Putamen (tissue), 1 donor: ENCODE measurements at places on chromosomes 7 and 10.

- no peak for DNase-seq
These were observed 249.0 kb upstream of the AUTS2 start for GRCh38 chr7:69349291-69349690.

DNA sequence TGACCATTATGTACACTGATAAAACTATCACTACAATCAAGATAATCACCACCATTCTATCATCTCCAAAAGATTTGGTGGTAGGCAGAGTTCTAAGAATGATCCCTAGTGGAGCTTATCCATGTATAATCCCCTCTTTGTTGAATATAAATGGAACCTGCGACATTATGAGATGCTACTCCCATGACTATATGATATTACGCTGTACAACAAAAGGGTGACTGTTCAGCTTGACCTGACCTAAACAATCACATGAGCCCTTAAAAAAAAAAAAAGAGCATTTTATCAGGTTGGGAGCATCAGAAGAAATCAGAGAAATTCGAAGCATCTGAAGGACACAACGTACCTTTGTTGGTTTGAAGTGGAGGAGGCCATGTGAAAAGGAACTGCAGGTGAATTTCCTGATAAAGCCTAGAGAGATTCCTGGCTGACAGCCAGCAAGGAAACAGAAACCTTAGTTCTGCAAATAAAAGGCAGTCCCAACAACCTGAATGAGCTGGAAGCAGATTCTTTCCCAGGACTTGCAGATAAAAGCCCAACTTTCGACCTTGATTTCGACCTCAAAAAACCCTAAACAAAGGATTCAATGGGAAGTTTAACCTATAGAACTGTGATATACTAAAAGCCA lies 270.7 kb downstream of the ADRA2A start:
- no peak for DNase-seq

DNA sequence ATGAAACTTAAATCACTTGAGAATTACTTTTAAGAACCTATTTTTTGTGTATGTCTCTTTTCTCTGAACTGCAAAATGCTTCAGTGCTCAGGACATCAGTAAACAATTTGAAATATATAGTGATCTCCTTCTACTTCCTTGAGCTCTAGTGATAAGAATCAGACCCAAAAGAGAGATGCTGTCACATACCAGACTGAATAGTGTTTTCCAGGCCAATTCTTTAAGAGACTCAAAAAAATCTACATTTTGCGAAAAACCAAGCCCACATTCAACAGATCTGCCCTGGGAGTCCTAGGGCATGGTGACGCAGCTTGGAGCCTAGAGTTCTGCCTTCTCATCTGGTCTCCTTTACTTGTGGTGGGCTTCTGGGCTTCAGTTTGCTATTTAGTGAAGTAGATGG lies 72.1 kb upstream of the SLC13A1 start:
- no peak for DNase-seq

DNA sequence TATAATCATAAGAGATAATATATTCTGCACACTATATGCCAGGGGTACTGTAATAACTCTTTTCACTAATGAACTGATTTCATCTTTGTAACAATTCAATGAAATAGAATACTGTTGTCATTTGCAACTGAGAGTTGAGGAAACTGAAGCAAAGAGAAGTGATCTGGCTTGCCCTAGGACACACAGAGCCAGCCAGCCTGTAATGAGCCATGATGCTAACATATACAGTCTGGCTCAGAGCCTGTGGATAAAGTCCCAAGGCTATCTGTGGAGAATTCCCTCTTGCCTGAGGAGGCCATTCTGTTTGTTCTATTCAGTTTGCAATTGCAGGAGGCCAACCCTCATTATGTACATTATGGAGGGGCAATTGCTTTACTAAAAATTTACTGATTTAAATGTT lies 241.3 kb downstream of the CXCL12 start:
- DNase-seq = no peak

DNA sequence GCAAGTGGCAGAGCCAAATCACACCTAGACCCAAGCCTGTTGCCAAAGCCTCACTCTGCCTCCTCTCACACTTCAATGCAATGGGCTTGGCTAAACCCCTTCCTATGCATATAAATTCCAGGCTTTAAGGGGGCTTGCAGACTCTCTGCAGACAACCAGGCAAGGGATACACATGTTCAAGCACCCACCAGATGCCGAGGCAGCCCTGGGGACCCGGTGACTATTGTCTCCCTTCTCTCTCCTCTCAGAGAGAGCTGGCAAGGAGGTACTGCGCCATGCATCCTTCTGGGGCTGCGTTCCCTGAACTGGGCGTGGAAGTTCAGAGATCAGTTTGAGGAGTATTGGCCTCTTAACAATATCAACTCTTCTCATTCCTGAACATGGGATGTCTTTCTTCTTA lies 131.2 kb downstream of the ARHGAP22 start:
- no peak for DNase-seq

DNA sequence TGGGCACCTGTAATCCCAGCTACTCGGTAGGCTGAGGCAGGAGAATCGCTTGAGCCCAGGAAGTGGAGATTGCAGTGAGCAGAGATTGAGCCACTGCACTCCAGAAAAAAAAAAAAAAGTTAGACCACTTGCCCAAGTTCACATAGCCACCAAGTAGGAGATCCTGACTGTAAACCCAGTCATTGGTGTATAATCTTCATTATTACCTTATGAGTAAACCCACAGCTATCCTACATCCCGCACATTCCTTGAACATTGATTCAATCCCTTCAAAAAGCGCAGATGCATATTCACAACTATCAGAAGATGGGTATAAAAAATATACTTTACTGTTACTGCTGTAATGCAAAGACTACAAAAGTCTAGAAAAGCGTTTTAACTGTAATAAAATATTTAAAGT lies 512.9 kb downstream of the SUGCT start:
- DNase-seq = no peak

GRCh38 chr7:102973096-102973802 lies 60.4 kb downstream of the LRRC17 start:
- no peak for DNase-seq

GRCh38 chr10:29473406-29474100 lies 161.2 kb downstream of the SVIL start:
- no peak for DNase-seq

DNA sequence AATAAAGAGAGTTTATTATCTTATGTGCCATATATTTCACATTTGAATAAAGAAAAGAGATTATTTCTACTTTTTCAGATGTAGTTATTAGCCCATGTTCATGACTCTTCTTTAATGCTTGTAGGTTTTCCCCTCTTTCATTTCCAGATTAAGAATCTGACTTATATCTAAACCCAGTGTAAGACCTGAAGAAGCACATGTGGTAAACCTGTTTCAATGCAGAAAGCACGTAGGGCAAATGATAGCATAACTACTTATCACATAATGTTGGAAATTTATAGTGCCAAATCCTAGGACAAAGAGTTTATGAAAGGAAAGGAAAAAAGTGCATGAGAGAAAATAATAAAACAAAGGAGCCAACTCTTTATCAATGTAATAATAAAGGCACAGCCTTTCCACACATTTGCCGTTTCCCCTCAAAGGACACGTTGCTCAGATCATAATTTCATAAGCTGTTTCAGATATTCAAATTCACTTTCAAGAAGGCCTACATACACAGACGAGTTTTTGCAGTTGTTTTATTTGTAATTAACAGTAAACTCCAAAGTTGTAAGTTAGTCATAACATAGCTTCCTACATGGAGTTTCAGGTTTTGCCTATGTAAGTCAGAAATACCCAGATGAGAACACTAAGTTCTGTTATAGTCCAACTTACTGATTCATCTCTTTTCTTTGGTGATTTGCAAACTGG lies 88.8 kb upstream of the MDFIC start:
- no peak for DNase-seq

- DNase-seq = no peak
These were observed 37.6 kb upstream of the C1QL3 start for GRCh38 chr10:16559236-16559773.

- DNase-seq = no peak
These were observed 27.1 kb downstream of the OGDH start for GRCh38 chr7:44633254-44634186.

DNA sequence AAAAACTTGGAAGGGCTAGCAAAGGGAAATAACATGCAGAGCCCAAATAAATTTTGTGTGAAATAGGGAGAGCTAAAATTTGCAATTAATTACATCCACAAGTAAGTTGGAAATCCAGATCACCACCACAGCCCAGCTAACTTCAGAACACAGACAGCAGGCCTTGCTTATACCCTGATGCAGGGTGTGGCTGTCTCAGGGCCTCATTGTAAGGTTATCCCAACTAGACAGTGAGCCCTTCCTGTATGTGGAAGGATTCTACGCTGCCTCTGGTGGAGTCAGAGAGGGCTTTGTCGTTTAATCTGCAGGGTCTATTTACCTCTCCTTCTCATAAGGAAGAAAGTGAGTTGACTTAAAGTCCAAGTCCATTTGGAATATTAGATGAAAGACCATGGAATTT lies 181.0 kb upstream of the TCF7L2 start:
- DNase-seq = no peak

DNA sequence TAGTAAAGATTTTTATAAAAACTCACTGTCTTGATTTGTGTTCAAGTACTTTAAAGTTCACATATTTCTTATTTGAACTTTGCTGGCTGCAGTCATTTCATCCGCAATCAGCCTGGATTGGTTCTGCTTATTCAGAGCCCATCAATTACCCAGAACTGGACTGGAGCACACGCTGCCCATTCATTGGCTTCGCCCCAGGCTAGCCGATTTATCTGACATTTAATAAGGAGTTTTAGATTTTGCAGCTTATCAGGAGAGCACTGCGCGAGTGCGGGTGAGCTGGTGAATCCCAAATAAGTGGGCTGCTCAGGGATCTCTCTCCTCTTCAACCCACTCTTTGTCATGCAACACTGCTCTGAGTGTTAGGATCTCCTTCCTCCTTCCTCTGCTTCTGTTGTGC lies 166.0 kb upstream of the GPR26 start:
- DNase-seq = no peak

- peak; percentile 62 for DNase-seq
These were observed 77.9 kb downstream of the SNX10 start for GRCh38 chr7:26369593-26369992.

- no peak for DNase-seq
These were observed 5.4 kb upstream of the YWHAG start for GRCh38 chr7:76364198-76364584.

- DNase-seq = no peak
These were observed 192.3 kb downstream of the REEP3 start for GRCh38 chr10:63713191-63714144.

GRCh38 chr10:122051609-122052385 lies 62.8 kb downstream of the TACC2 start:
- no peak for DNase-seq

DNA sequence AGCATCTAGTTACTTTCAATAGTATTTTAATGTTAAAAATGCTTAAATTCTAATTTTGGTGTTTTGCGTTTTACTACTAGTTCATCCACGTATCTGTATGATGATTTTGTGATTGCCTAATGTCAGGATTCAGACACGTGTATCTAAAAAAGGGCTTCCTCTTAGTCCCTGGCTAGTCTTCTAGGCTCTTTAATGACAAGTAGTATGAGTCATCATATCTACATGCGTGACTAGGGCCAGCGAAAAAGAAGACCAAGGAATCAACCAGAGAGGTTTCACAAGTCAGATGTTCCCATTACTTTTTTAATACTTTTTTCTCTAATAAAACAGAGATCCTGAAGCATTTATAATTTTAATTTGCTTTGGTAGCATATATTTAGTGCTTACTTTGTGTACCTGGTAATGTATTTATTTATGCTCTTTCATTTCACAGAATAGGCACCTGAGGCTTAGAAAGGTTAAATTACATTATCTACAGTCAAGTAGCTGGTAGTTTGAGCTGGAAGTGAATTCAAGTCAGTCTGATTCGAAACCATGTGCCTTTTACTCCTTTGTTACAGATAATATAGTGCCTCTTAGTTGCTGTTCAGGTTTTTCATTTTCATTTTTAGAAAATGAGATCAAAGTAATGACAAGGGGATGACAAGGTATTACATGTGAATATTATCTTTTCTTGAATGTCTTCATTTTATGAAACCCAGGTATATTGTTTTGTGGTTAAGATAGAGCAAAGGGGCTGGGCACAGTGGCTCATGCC lies 140.3 kb downstream of the FOXP2 start:
- no peak for DNase-seq

- DNase-seq = no peak
These were observed 1.1 kb downstream of the EPHB6 start for GRCh38 chr7:142855756-142856564.

- DNase-seq = no peak
These were observed 36.6 kb downstream of the POR start for GRCh38 chr7:75951506-75951905.

DNA sequence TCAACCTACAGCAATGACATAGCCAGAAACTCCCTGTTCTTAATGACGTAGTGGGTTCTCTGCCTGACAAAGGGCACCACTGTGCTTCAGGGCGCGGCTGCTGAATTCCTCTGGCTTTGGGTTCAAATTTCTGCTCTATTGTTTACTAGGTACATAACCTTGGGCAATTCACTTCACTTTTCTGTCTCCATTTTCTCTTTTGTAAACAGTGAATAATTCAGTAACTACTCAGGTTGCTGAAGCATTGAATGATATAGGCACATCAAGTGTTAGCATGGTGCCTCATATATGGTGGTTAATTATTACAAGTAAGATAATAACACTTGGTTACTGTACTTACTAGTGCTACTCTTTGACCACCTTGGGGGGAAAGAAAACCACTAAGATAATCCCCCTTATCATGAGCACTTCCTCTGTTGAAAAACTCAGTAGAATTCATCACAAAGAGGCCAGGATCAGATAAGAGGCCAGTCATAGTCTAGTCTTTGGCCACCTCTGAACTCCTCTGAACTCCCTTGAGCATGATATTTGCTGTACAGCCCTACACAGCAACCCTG lies 92.0 kb upstream of the AHR start:
- no peak for DNase-seq

GRCh38 chr10:102334101-102334500 lies 61.4 kb upstream of the NFKB2 start:
- DNase-seq = no peak

- peak; percentile 35 for DNase-seq
These were observed 825 bp downstream of the RAB11FIP2 start for GRCh38 chr10:118045837-118046394.

- DNase-seq = no peak
These were observed 36.5 kb downstream of the NRBF2 start for GRCh38 chr10:63169624-63170023.
